Neuronal stem cell (in vitro differentiated cells): ENCODE measurements at places on chromosomes 5 and 9.

DNA sequence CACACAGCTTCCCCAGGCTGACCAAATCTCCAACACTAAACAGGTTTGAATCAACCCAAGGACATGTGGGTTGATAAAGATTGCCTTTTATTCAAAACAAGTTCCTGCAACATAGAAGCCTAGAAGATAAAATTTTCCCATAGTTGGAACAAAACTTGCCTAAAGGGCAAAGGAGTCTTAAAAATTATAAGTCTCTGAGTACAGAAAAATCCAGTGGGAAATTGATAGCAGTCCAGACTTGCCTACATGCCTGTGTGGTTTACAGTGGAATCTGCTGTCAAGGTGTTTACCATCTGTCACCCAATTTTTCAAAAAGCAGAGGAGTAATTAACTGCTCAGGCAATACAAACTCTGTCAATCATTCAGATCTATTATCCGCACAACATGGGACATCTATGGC is 168.2 kb downstream of the PPP2R2B start:
- no peak for DNase-seq

- no peak for DNase-seq
Measured at GRCh38 chr5:71836559-71837112, 117.6 kb downstream of the CARTPT start.

DNA sequence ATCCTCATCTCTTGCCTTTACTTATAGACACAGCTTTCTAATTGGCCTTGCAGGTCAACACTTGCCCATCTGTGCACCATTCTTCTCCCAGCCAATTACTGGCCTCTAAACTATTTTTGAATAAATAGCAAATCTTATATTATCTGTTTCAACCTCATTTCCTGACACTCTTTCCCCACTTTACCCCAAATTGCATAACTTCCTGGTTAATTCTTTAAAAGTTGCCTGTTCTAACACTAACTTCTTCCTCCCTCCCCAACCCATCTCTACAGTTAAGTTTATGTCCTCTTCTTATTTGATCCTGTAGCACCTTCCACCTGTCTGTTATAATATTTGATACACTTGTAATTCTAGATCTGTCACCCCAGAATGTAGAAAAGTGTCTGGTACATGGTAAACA is 372.1 kb downstream of the PDE4D start:
- no peak for DNase-seq

DNA sequence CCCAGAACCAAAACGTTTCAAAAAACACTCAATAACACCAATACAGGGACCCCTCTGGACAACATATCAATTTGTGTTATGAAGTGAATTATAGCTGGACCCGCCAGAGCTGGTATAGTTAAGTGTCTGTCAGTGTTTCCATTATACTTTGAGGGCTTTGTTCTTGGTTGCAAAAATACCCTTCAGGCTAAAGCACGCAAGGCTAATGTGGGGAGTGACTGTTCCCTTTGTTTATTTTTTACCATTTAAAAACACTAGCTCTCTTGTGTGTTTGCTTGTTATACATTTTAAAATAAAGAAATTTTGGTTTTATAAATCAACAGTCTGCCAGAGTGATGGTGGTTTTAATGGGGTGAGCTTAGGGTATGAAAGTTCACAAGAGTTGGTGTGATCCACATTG is 859.5 kb downstream of the PTPRD start:
- DNase-seq, result no peak

- DNase-seq, result no peak
Measured at GRCh38 chr9:107190061-107190935, 92.8 kb upstream of the RAD23B start.

DNA sequence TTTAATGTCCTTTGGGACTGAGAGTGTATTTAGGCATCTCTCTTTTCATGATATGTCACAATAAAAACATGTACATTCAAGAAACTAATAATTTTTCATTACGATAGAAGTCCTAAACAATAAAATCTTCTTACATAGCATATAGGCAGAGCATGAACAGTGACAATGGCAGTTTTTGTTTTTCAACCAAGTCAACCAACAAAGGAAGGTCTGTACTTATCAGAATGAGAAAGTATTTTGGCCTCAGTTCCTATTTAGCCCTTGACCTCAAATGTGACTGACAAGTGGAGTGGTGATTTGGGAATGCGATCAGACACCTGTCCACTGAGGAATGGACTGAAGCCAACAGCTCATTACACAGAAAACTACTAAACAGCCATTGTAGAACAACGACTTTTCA is 219.5 kb downstream of the TMEM161B start:
- no peak for DNase-seq

GRCh38 chr5:158303275-158303674 is 444.3 kb upstream of the CLINT1 start:
- DNase-seq, result no peak
